ENCODE measurements at places on chromosomes 7 and 10.

GRCh38 chr7:99733448-99733847 is 1.5 kb downstream of the CYP3A7 start:
- H3K36me3 ChIP-seq = peaks cover 20% of the 10 kb centered on the region
- no peak for DNase-seq
- no peak overlapping the region for H3K4me3 ChIP-seq
- H3K27ac ChIP-seq = no peak overlapping the region
- H3K27me3 ChIP-seq = no peaks in the 10 kb centered on the region
- no peaks in the 10 kb centered on the region for H3K4me1 ChIP-seq

DNA sequence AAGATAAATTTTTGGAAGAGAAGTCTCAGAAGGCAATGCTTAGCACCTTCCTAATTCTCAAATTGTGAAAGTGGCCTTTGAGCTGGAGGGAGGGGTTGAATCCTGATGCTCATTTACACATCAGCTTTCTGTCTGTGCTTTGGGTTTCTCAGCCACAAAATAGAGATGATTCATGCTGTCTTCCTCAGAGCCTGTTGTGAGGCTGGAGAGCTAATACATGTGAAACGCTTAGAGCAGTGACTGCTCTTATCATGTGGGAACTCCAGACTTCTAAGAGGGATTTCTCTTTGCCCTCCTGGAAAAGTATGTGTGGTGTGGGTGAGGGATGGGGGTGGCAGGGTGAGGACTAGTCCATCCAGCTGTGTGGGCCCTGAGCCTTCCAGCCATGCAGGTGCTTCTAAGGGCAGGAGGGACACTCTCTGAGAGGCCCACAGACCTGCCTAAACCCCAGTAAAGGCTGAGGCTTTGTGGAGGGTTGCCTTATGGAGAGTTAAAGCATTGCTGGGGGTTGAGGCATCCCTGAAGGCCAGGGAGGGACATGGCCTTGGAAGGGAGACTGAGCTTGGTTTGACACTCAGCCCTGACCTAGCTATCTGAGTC is 4.8 kb upstream of the EVX1 start:
- no peak overlapping the region for H3K4me3 ChIP-seq
- DNase-seq = no peak
- no peaks in the 10 kb centered on the region for H3K27me3 ChIP-seq
- H3K4me1 ChIP-seq = no peaks in the 10 kb centered on the region

GRCh38 chr10:132942101-132943057 is at the start of gene CFAP46:
TSS of gene CFAP46 (minus strand) at chr10:132942570. CDS start at chr10:132942484, 86 bp downstream.
- H3K36me3 ChIP-seq = no peaks in the 10 kb centered on the region
- H3K4me3 ChIP-seq = peak within 1 kb of the TSS; percentile 55
- no peak for DNase-seq

DNA sequence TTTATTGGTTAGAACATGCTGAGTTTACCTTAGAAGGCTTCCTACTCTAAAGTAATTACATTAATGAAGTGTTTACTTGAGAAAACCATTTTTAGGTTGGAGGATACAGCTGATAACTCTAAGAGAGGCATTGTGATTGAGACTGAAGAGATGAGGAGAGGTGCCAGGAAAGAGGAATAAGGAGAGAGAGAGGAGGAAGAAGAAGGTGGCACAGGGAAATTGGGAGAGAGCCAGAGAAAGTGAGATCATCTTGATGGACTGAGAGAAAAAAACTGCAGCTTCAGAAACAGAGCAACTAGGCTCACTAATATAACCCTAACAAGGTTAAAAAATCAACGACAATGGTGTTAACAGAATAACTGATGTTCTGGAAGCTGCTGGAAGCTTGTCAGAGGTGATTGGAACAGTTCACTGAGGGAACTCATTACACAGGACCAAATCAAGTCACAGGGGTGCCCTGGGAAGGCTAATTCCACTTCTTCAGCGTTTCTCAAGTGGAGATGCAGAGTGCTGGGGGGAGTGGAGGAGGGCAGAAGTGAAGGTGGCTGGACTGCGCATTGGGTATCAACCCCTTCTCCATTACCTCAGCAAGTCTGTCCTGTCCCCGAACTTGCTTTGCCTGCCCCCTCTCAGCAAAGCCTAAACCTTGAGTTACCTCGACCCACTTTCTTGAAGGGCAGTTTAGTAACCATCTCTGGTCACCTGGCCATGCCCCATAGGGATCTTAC is 6.9 kb upstream of the SORBS1 start:
- H3K4me1 ChIP-seq = peaks cover 6% of the 10 kb centered on the region
- no peaks in the 10 kb centered on the region for H3K36me3 ChIP-seq
- no peaks in the 10 kb centered on the region for H3K27me3 ChIP-seq
- no peak overlapping the region for H3K27ac ChIP-seq
- no peak overlapping the region for H3K4me3 ChIP-seq
- no peak for DNase-seq

- no peaks in the 10 kb centered on the region for H3K36me3 ChIP-seq
- H3K27me3 ChIP-seq = no peaks in the 10 kb centered on the region
- H3K4me1 ChIP-seq = no peaks in the 10 kb centered on the region
- no peak for DNase-seq
- no peak overlapping the region for H3K4me3 ChIP-seq
- no peak overlapping the region for H3K27ac ChIP-seq
Measured at GRCh38 chr7:137642472-137642871, 204.3 kb downstream of the DGKI start.

GRCh38 chr7:81158189-81158588 is 239.3 kb upstream of the SEMA3C start:
- DNase-seq = no peak
- no peaks in the 10 kb centered on the region for H3K27me3 ChIP-seq
- H3K4me1 ChIP-seq = no peaks in the 10 kb centered on the region
- no peaks in the 10 kb centered on the region for H3K36me3 ChIP-seq
- H3K27ac ChIP-seq = no peak overlapping the region
- H3K4me3 ChIP-seq = no peak overlapping the region

DNA sequence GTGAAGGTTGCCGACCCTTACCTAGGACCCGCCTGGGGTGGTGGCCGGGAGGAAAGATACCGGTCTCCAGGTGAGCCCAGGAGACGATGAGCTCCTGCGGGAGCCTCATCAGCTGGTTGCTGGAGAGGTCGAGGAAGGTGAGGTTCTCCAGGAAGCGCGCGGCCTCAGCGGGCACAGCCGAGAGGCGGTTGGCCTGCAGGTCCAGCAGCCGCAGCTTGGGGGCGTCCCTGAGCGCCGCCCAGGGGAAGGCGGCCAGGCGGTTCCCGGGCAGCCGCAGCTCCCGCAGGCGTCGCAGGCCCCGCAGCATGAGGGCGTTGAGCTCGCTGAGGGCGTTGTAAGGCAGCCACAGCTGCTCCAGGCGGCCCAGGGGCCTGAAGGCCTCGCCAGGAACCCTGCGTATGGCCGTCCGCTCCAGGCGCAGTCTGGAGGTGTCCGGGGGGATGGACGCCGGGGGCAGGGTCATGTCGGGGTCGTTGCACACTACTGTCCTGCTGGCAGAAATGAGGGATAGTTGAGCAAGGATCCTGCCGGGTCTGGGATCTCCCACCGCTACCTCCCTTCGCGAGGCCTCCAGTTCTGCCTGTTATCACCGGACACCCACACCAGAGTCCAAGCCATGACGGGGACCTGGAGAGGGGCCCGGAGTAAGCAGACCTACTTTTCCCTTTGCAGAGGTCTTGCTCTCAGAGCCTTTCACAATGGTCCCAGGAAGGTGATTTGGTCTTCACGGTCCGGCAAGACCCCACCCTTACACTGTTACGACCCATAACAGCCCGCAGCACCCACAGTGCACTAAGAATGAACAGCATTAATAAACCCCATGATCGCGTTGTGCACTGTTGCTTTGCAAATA is 3.9 kb downstream of the LRIT1 start:
- DNase-seq = no peak
- H3K27ac ChIP-seq = no peak overlapping the region

DNA sequence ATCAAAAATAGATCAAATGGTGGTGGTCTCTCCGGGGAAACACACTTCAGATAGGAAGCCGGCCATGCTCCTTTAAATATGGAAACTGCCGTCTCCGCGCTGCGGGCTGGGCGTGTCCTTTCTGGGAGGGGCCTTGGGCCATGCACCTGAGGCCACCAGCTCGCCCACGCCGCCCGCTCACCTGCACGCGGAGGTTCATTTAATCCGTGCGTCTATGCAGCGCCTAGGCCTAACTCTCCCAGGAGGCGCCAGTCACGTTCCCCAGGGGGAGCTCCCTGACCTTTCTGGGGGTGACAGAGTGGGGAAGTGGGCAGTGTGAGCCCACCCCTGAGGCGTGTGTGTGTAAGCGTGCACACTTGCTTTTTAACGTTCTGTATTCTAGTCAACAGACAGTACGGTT is 64.0 kb downstream of the C10orf143 start:
- no peaks in the 10 kb centered on the region for H3K36me3 ChIP-seq
- no peaks in the 10 kb centered on the region for H3K27me3 ChIP-seq
- H3K4me3 ChIP-seq = no peak overlapping the region
- H3K4me1 ChIP-seq = no peaks in the 10 kb centered on the region
- no peak for DNase-seq

DNA sequence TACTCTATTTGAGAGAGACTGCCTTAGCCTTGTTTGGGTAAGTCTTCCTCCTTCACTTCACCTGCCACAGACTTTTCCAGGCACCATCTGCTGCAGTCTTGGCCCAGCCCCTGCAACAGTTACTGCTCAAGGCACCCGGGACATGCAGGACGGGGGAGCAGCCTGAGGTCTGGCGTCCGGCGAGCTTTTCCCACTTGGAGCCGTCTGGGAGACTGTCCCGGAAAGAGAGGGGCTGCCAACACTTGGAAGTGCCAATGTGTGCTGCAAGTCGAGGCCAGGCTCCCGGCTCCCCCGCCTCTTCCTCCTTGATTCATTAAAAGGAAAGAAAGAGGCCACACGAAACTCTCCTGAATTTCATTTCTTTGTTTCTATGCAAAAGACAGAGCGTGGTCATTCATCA is 13.7 kb downstream of the HTRA1 start:
- H3K27me3 ChIP-seq = no peaks in the 10 kb centered on the region
- no peak overlapping the region for H3K27ac ChIP-seq
- DNase-seq = no peak

DNA sequence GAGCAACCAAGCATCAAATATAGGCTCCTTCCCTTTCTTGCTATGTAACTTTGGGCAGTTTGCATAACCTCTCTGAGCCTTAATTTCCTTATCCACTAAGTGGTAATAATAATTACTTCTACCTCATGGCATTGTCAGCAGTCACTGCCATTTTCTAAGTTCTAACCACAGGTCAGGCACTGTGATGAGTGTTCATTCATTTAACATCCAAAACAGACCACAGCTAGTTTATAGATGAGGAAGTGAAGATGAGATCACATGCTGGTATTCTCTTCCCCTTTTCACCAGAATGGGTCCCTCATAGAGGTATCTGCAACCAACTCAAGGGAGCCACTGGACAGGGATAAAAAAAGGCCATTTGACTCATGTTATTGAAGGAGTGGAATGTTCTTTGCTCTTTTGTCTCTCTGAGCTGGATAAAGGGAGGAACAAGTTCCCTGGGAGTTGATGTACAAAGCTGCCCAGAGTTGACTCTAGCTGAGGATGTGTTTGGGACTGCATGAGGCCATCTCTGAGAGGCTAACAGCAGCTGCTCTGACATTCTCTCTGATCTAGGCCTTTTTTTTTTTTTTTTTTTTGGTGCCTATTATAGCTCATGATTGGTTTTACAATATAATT is 65.0 kb downstream of the DNAJC12 start:
- DNase-seq = no peak
- H3K36me3 ChIP-seq = no peaks in the 10 kb centered on the region
- H3K4me1 ChIP-seq = no peaks in the 10 kb centered on the region
- no peak overlapping the region for H3K4me3 ChIP-seq

- H3K4me1 ChIP-seq = no peaks in the 10 kb centered on the region
- H3K27ac ChIP-seq = no peak overlapping the region
- no peak for DNase-seq
- no peaks in the 10 kb centered on the region for H3K36me3 ChIP-seq
Measured at GRCh38 chr10:28774051-28774995, 97.0 kb downstream of the BAMBI start.

DNA sequence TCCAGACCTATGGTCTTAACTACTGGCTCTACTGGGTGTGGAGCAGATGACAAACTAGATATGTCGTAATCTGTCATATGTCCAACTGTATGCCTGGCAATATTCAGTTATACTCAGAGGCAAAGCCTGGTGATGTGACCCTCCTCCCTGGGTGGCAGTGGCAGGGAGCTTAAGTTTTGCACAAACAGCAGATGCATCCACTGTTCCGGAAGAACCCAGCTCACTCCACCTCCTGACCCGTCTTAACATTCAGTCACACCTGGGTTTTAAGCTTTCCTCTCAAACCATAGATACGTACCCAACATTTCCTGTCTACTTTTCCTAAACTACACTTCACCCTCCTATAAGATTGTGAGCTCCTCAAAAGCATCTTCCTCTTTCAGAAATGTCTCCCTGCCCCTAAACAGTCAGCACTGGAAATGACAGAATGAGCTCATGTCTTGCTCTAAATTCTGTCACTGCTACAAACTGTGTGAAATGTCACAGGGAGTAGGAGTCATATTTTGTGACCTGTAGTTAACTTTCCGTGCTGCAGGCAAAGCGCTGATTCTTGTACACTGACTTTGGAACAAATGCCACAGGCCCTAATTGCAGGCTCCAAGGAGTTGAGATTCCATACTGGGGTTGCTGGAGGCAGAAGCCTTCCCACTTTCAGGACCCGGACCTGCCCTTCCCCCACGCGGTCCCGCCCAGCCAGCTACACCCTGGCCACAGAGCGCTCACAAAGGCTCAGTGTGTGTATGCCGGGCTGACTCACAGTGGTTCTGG is 23.9 kb downstream of the SCD start:
- no peaks in the 10 kb centered on the region for H3K36me3 ChIP-seq
- peaks cover 60% of the 10 kb centered on the region for H3K4me1 ChIP-seq
- peak overlapping the region; percentile 69 for H3K27ac ChIP-seq
- H3K27me3 ChIP-seq = no peaks in the 10 kb centered on the region
- H3K4me3 ChIP-seq = no peak overlapping the region

- H3K36me3 ChIP-seq = no peaks in the 10 kb centered on the region
- no peak overlapping the region for H3K27ac ChIP-seq
- no peak for DNase-seq
Measured at GRCh38 chr10:122072491-122072890, 83.5 kb downstream of the TACC2 start.

DNA sequence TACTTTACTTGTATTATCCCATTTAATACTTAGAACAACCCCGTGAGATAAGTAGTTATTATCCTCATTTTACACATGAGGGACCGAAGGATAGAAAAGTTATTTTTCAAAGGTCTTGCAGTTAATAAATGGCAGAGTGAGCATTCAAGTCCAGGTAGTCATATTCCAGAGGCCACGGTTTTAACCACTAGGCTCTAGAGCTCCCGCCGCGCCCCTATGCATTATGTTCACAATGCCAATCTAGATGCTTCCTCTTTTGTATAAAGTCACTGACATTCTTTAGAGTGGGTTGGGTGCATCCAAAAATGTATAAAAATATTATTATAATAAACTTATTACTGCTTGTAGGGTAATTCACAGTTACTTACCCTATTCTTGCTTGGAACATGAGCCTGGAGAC is 11.4 kb upstream of the CFAP69 start:
- H3K27ac ChIP-seq = no peak overlapping the region
- H3K4me3 ChIP-seq = no peak overlapping the region
- DNase-seq = no peak
- H3K4me1 ChIP-seq = no peaks in the 10 kb centered on the region
- H3K27me3 ChIP-seq = no peaks in the 10 kb centered on the region
- H3K36me3 ChIP-seq = no peaks in the 10 kb centered on the region

All from tibial nerve (tissue), 4 donors.